Activated T-cell treated with anti-CD3 and anti-CD28 coated beads, Interleukin-2, amount 50 U/mL, for 24 hours (primary cell): ENCODE measurements at places on chromosomes 13 and 19.

GRCh38 chr19:18280247-18281081, 958 bp downstream of the JUND start:
- peak; percentile 86 for DNase-seq

- no peak for DNase-seq
These were observed 34.7 kb upstream of the SEMA6B start for GRCh38 chr19:4594201-4594600.

GRCh38 chr13:40813667-40814454, 24.4 kb downstream of the SLC25A15 start:
- DNase-seq = no peak

GRCh38 chr19:7857727-7858108, 16.5 kb downstream of the PRR36 start:
- no peak for DNase-seq

DNA sequence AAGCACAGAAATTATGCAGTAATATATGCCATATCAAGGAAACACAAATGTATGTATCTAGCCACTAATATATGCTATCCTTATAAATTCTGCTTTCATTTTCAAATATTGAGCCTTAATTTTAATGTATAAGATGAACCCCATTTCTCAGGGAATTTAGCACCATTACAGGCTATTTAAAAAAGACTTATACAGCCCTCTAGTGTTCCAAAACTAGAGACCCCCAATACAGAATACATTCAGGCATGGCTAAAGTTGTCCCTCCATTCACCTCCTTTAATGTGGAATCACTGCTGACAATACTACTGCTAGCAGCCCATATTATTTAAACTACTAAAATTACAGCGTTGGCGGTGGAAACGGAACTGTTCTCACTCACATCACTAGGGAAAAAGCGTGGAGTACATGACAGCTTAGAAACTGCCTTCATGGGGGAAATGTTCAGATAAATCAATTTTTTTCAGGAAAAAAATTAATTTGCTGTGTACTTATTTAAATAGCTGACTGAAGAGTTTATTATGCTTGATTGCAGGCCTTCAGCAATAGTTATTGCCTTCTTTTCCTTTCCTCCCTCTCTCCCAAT, 541.0 kb downstream of the PCDH9 start:
- DNase-seq = no peak

- no peak for DNase-seq
These were observed 97.1 kb upstream of the SPATA13 start for GRCh38 chr13:24063281-24063877.
